NCI-H2107 (cell line): ENCODE measurements at places on chromosomes 12 and 14.
A peak's percentile ranks its signal among the peaks of the same experiment; 100 is the strongest.

DNA sequence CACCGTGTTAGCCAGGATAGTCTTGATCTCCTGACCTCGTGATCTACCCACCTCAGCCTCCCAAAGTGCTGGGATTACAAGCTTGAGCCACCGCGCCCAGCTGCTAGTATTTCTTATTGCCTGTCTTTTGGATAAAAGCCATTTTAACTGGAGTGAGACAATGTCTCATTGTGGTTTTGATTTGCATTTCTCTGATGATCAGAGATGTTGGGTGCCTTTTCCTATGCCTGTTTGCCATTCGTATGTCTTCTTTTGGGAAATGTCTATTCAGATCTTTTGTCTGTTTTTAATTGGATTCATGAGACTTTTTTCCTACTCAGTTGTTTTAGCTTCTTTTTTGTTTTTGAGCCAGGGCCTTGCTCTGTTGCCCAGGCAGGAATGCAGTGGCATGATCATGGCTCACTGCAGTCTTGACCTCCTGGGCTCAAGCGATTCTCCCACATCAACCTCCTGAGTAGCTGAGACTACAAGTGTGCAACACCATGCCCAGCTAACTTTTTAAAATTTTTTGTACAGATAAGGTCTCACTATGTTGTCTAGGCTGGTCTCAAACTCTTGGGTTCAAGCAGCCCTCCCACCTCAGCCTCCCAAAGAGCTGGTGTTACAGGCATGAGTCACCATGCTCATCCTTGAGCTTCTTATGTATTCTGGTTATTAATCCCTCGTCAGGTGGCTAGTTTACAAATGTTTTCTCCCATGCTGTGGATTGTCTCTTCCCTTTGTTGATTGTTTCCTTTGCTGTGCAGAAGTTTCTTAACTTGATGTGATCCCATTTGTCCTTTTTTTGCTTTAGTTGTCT, 65.9 kb downstream of the ACACB start:
- no peak for DNase-seq

DNA sequence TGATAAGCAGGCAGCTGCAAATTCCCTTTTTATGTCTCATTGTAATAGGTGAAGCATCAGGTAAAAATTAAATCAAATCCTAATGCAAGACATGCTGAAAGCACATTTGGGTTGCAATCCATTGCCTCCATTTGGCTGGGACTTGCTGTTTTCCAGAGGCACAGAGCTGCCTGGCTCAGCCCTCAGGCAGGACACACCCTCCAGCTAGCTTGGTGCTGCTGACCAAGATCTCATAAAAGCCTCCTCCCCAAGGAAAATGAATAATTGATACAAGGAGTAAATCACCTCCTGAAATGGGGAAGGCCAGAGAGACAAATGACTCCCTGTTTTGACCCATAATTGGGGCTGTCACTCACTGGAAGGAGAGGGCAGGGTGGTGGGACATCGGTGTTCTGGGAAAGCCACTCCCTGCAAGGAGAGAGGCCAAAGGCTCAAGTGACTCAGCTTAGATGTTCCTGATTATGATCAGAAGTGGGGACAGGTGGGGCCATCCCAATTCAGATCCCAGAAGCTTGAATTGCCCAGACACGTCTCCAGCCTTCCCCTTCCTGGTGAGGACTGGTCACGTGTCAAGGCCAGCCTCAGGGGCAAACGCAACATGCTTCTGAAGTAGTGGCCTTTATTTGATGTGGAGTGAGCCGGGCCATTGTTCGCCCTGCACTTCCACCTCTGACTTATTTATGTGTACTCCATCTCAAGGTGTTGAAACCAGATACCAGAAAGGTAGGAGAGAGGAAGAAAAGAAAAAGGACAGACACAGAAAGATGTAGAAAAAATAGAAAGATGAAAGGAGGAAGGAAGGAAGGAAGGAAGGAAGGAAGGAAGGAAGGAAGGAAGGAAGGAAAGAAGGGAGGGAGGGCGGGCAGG, 773.7 kb downstream of the BCL11B start:
- no peak for DNase-seq

DNA sequence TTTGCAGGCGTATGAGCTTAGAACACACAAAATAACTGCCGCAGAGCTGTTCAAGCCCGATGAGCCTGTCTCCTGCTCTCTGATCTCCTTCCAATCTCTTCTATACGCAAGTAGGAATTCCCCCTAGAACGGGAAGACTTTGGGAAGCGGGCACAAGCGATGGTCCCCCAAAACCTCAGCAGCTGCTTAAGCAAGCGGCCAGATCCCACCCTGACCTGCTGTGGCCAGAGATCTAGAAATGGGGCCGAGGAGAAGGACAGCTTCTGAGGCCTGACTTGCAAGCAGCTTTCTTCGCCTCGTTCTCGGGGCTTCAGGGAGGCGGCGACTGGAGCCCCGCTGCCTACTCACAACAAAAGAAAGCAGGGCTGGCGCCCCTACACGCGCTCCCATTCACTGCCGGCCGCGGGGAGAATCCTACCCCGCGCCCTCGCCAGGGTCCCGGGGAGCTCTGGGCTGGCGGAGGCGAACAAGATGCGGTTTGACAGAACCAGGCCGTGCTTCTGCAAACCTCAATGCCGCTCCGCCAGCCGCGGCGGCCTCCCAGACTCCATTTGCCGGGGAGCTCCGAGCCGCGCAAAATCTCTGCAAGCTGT, 922 bp downstream of the TBX5 start:
- no peak for DNase-seq

- DNase-seq: no peak
These were observed 4.0 kb upstream of the SYCP3 start for GRCh38 chr12:101743242-101743641.

GRCh38 chr12:105025890-105026289, 39.8 kb downstream of the NOPCHAP1 start:
- DNase-seq: no peak

- DNase-seq: no peak
These were observed 79.2 kb upstream of the PTHLH start for GRCh38 chr12:28051516-28052354.

GRCh38 chr14:26761532-26761931, 163.7 kb upstream of the NOVA1 start:
- DNase-seq: no peak

DNA sequence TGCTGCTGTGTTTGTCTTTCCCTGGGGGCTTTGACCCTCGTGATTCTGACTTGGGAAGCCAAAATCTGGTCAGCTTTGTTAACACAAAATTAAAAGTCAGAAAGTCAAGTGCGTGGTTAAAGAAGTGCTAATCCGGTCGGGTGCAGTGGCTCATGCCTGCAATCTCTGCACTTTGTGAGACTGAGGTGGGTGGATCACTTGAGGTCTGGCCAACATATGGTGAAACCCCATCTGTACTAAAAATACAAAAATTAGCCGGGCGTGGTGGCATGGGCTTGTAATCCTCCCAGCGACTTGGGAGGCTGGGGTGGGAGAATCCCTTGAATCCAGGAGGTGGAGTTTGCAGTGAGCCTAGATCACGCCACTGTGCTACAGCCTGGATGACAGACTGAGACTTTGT, 844.6 kb downstream of the VRK1 start:
- no peak for DNase-seq

DNA sequence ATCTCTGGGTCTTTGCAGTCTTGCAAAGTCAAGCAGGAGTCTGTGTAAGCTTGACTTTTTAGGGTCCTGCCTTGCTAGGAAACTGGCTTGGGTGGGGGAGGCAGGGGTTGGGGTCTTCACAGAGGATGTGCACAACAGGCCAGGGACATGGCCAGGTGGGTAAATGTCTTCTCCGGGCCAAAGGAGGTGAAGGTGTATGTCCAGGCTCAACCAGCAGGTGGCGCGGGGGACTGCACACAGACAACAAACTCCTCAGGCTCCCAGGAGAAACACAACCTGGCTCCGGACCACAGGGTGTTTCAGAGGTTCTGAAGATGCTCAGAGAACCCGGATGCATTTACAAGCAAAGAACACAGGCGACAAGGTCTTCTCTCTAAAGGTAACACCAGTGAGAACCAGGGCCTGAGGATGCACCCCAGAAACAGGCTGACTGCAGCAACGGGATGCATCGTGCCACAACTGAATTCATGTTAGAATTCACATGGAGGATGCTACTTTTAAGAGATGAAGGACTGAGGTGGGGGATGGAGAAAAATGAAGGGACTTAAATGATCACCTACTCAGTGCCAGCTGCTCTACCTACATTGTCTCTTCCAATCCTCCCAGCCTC, 56.0 kb downstream of the PLEKHG3 start:
- no peak for DNase-seq

- no peak for DNase-seq
These were observed 36.5 kb downstream of the SSH1 start for GRCh38 chr12:108820707-108821406.

DNA sequence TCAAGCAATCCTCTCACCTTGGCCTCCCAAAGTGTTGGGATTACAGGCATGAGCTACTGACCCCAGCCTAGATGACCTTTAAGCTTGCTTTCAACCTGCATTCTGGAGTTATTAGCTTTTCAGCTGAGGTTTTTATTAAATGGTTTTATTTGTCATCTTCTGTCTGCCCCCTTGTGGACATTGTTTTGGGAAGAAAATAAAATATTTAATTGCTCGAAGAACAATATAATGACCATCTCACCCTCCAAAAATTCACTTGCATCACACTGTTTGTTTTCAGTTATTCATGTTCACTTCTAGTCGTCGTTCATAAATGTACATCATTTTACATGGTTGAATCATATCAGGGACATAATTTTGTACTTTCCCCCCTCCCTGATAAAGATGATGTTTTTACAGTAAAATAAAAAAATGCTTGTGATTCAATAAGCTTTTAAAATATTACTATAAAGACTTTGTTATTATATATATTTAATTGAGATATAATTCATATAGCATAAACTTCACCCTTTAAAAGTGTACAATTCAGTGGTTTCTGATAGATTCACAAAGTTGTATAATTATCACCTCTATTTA, 10.1 kb upstream of the SPATS2 start:
- no peak for DNase-seq

DNA sequence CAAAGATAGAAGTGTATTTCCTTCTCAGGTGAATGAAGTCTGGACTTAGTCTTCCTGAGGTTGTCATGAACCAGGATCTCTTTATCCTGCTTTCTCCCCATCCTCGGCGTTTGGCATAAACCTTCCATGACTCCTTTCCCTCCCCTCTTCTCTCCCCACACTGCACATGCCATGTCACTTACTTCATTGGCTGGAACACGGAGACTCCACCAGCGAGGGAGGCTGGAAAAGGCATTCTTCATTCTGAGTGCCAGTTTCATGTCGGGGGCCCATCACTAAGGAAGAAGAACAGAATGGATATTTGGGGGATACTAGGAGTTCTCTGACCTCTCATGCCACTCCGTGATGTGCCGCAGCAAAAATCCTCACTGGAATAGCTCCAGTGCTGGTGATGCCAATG, 105.6 kb downstream of the VCPKMT start:
- DNase-seq: no peak

DNA sequence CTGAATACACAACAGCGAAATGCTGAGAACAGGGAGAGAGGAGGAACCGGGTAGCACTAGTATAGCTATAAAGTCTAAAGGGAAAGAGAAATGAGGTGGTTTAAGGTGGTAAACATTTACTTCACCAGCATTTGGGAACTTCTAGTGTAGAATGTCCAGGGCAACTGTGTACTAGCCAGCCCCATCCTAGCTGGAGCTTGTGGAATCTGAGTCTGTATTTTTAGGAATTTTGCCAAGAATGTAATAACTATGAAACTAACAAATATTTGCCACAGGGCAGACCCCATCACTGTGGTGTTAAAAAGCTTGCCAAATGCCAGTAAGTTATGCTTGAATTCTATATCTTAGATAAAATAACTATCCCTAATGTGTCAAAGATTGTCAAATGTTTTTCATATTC, 398.9 kb upstream of the MIS18BP1 start:
- no peak for DNase-seq

- no peak for DNase-seq
These were observed 18.8 kb downstream of the ACVRL1 start for GRCh38 chr12:51926064-51926632.

DNA sequence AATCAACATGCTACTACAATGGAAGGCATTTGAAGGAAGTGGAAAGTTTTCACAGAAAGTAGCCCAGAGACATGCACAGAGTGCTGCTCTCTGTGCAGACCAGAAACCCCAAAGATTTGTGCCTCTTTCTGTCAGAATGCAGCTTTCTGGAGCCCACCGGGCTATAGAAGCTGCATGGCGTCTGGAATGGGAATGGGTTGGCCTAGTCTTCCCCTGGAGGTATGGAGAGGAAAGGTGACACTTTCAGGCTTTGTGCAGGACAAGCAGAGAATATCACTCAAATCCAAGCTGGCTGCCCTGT, 21.3 kb upstream of the ZFP36L1 start:
- DNase-seq: no peak

DNA sequence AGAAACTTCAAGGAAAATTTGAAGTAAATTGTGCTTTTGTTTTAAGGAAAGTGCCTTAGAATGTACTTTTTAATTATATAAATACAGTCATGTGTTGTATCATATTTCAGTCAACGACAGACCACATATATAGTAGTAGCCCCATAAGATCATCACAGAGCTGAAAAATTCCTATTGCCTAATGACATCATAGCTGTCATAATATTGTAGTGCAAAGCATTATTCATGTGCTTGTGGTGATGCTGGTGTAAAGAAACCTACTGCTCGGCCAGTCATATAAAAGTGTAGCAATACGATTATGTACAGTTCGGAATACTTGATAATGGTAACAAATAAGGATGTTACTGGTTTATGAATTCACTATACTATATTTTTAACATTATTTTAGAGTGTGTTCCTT, 198.9 kb upstream of the SLC16A7 start:
- no peak for DNase-seq

DNA sequence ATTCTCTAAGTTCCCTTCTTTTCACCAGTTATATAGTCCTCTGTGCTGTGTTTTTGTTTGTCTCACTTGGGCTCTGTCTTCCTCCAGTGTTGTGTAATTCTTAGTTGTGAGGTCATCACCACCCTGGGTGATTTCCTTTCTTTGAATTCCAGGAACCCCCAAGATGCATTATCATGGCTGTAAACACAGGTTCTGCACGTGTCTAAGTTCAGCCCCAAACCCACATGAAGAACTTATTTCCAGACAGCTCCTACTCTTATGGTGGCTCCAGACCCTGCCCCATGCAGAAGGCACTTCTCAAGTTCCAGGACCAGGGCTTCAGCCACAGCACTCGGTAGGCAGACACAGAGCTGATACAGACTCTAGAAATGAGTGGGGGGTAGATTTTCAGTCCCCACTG, 560.5 kb downstream of the BCL11B start:
- no peak for DNase-seq

- no peak for DNase-seq
These were observed 26.5 kb downstream of the BCL7A start for GRCh38 chr12:122048151-122048550.

DNA sequence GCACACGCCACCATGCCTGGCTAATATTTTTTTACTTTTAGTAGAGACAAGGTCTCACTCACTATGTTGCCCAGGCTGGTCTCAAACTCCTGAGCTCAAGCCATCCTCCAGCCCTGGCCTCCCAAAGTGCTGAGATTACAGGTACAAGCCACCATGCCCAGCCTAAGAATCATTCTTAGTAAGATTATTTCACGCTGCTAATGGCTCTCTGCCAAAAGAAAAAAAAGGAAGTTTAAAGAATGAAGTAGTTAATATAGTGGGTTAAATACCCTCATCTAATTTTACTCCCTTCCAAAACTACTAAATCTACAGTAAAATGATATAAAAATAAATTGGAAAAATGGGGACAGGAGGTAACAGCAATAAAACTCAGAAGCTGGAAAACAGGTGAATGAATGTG, 2.6 kb downstream of the ETFRF1 start:
- DNase-seq: no peak

- DNase-seq: no peak
These were observed 3.9 kb upstream of the GDF11 start for GRCh38 chr12:55739025-55739378.

GRCh38 chr12:3533703-3534386, 42.8 kb downstream of the PRMT8 start:
- DNase-seq: peak; percentile 90
